ENCODE measurements at places on chromosomes 2 and 18. TPM values are rescaled to one million over a fixed set of nuclear protein-coding genes. Genes with fewer than 3 reads are reported as not detected.

DNA sequence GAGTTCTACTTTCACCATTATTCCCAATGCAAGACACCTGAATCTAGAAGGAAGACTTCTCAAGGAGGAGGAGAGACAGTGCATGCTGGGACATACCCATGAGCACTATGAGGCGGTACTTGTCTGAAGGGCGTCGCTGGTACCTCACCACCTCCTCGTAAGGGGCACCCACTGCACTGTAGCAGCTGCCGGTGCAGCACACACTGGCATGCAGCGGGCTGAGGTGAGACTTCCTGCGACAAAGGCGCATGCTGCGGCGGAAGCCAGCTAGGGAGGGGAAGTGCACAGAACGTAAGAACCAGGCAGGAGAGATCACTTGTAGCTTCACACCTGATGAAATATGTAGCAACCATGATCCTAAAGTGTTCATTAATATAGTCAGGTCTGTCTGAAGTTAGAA lies 12.8 kb upstream of the TMEM237 start:
- no peak for DNase-seq

GRCh38 chr18:13359210-13359609 lies 140.7 kb downstream of the LDLRAD4 start:
- no peak for DNase-seq

GRCh38 chr18:2515171-2515787 lies 56.0 kb downstream of the METTL4 start:
- DNase-seq: no peak

- DNase-seq: no peak
Measured at GRCh38 chr2:161243905-161244304, 64.3 kb upstream of the PSMD14 start.

DNA sequence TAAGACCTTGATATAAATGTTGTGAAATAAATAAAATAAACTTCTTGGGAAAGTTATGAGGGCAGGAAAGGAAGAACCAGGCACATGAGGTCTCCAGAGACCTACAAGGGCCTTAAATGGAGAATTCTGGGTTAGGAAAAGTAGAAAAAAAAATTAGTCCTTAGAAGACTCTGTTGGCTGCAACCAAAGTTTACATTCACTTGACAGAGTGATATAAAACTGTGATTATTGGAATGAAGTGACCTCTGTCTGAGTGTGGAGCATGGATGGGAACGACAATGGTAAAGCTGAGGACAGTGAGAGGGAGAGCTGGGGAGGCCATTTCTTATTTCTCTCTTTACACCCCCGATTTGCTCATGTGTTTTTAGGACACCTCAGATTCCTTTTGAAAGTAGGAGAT lies 29.0 kb upstream of the CAVIN2 start:
- DNase-seq: no peak

DNA sequence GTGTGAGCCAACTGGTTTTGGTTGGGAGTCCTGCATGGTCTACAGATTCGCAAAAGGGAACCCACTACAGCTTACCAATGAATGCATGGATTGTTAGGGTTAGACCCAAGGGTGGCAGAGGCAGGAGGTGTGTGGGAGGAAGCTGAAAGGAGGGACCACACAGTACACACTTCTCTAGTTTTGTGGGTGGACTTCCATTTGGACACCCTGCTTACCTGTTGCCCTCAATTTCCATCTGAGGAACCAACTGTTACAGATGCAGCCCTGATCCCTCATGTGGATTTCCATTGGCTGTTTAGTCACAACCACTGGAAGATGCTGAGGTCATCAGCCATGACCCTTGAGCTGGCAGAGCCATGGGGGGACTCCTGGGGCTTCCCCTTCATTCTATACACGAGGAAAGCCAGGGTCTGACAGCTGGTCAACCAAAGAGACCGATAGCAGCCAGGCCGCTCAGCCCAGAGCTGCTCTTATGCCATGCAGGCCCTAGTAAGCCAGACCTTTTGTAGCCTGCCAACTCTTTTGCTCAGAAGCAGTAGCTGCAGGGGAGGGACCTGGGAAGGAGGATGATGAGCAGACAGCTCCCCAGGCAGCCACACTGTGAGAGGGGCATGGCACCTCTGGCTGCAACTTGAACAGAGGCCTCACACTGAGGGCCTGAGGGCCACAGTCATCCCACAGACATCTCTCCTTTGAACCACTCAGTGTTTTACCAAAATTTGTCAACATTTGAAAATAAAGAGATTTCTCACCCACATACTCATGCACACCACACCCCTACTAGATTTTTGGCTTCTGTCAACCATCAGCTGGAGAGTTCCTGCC lies 162.1 kb downstream of the SETBP1 start:
- no peak for DNase-seq

GRCh38 chr2:59733567-59733930 lies 819.9 kb downstream of the BCL11A start:
- DNase-seq: no peak

GRCh38 chr18:24470022-24470618 lies 9.7 kb downstream of the HRH4 start:
- DNase-seq: no peak

DNA sequence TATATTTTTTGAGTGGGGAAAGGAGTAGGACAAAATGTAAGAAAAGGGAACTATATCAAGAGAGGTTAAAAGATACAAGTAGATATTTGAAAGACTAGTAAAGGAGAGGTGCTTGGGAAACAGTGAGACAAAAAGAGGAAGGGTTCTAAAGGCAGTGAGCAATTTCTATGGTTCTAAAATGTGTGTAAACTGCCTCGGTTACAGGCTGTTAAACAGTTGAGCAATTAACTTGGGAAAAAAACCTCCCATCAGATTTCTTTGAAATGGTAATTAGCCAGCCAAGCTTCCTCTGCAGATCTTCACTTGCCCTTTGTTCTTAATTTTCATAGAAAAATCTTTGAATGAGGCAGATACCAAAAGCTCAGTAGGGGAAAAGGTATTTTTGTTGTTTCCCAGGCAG lies 238.7 kb upstream of the KCNH7 start:
- no peak for DNase-seq

- no peak for DNase-seq
Measured at GRCh38 chr18:57311472-57311871, 40.9 kb upstream of the ST8SIA3 start.

GRCh38 chr18:31197676-31198075 lies 35.0 kb upstream of the DSC1 start:
- no peak for DNase-seq

GRCh38 chr2:181146171-181146570 lies 165.8 kb downstream of the UBE2E3 start:
- DNase-seq: no peak

DNA sequence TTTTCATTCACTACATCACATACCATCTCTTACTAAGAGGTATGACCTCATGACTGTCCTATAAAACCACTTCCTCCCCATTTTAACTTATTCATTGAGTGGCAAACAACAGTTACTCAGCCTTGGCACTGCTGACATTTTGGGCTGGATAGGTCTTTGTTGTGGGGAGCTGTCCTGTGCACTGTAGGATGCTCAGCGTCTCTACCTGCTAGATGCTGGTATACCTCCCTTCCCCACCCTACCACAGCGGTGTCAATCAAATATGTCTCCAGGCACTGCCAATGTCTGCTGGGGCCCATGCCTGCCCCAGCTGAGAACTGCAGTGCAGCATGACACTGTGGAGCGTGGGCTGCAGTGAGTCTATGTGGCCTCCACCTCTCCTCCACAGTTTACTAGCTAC lies 76.3 kb upstream of the MGAT4A start:
- DNase-seq: no peak

GRCh38 chr2:88234760-88235159 lies 64.6 kb downstream of the THNSL2 start:
- DNase-seq: no peak

DNA sequence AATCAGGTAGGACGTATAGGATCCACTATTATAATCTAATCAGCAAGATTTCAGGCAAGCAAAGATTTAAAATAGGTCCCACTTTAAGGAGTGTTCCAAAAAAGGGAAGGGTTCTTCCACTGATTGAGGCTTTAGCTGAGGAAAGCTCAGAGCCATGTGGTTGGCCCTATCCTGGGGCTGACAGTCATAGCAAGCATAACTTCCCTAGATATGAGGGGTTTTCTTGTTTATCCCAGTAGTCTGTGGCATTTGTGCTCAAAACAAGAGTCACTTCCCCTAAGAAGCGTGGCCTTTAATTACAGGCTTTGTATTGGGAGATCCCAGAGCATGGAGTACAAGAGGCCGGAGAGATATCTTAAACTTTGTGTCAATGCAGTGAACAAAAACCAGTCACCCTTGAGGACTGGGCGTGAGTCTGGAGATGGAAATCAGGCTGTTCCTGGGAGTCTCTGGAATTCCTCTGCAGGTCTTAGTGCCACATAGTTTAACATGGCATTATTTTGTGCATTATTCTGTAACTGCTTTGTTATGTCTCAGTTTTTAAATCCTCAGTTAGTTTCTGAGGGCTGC lies 136.9 kb upstream of the FBXO11 start:
- no peak for DNase-seq

GRCh38 chr2:44170311-44170717 lies 1.6 kb downstream of the PPM1B start:
- no peak for DNase-seq

DNA sequence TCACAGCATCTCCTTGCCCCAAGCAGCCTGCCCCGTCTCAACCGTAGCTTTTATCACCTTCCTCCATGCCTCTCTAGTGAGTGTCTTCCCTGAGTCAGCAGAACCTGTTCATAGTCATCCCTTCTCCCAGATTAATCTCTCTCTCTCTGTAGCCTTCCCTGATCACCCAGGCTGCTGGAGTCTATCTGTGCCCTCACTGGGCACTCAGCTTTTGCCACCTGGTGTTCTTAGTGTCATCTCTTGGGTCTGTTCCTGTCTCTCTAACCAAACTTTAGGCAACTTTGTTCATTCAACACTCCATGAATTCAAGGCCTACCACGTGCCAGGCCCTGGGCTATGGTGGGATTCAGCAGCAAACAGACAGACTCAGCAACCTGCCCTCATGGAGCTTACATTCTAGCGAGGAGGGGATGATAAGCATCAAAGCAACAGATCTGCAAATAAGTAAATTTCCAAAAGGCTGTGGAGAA lies 159.1 kb downstream of the SMAD7 start:
- no peak for DNase-seq

GRCh38 chr2:189849550-189849949 lies 65.3 kb downstream of the PMS1 start:
- DNase-seq: no peak

- DNase-seq: no peak
Measured at GRCh38 chr18:21660078-21660477, 44.5 kb downstream of the ABHD3 start.

GRCh38 chr2:46875226-46875899 lies 40.2 kb downstream of the MCFD2 start:
- no peak for DNase-seq

DNA sequence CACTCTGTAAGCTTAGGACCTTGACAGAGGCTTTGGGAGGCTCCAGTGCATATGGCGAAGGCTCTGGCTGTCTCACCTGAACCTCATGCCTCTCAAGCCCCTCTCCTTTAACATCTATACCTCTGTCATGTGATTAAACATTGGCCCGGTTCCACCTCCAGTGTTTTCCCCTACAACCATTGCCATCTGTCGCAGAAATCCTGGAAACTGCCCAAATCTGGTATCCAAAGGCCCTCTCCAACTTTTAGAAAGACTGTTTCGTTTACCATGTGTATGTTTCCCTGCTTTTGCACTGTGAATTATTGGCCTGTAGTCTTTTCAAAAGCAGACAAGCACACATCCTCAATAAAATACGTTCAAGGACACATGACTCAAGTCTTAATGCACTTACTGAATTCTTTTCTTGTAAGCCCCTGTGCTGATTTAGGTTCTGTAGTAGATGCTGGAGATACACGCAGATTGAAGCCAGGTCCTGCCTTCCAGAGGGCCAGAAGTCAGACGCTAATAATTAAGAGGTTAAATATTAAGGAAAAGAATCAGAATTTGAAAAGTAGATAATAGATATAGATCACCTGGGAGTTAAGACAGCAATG lies 386.4 kb upstream of the SLC14A2 start:
- DNase-seq: no peak

DNA sequence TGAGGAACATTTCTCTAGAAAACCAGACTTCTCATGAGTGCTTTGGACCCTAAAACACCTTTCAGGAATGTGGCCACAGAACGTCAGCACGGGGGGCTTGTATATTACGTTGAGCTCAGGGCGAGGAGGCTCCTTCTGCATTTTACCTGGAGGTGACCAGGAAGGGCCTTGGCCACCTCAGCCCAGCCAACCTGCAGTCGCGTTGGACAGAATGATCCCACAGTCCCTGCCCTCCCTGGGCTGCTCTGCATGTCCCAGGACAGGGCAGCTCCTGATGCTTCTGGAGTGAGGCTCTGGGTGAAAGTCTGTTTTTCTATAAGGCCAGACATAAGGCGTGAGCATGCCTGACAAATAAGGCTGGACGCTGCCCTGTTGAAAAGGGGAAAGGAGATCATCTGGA lies 121.9 kb downstream of the NDUFA10 start:
- DNase-seq: peak; percentile 15

GRCh38 chr2:171807831-171808393 lies 86.1 kb downstream of the SLC25A12 start:
- no peak for DNase-seq

DNA sequence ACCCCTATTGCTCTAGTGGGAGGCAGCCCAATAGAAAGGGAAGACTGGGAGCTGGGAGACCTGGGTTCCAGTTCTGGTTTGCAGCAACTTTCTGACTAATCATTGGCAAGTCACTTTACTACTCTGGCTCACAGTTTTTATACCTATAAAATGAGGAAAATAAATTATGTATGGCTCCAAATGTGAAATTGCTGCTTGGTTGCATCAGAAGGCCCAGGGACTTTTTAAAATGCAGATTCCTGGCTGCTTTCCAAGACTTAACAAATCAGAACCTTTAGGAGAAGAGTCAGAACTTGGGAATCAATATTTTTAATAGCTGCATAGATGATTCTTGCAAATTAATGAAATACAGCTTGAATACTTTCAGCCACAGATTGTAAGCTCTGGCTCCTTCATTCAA lies 943.9 kb downstream of the EPHA4 start:
- no peak for DNase-seq

- DNase-seq: no peak
Measured at GRCh38 chr18:14748496-14748895, 524 bp downstream of the ANKRD30B start.

- no peak for DNase-seq
Measured at GRCh38 chr2:28613633-28614501, 118.0 kb downstream of the PLB1 start.

DNA sequence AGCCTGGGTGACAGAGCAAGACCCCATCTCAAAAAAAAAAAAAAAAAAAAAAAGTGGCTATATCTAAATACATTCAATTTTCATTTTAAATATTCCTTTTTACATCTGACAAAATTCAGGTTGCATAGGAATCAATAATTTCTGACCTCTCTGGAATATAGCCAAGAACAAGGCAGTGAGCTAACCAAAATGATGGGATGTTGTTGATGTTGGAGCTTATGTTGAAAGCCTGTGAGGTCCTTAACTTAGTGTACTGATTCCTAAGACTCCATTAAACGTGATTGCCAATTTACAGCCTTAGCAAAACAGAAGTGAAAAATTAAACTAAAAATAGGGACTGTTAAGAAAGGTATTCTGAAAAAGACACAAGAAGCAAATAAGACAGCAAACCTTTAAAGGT lies 109.6 kb downstream of the MEP1B start:
- no peak for DNase-seq

Gene MALT1
- total RNA-seq: 11.8 TPM

Gene C2orf80
- not detected for total RNA-seq

Gene FAM161A
- 0.60 TPM for total RNA-seq

Gene CENPO
- 3.0 TPM for total RNA-seq

Gene SNORC
- total RNA-seq: 0.46 TPM

Gene MFF
- 91.5 TPM for total RNA-seq

Measured in Right ventricle myocardium inferior (tissue), 1 donor.